ENCODE measurements at places on chromosomes 1 and 21. TPM values are rescaled to one million over a fixed set of nuclear protein-coding genes. Genes with fewer than 3 reads are reported as not detected.

CHAF1B gene
- 3.6 TPM for total RNA-seq

RNF207 gene
- 5.2 TPM for total RNA-seq

PTAFR gene
- under 0.01 TPM for total RNA-seq

MRPL24 gene
- 40.9 TPM for total RNA-seq

LAD1 gene
- not detected for total RNA-seq

NEGR1 gene
- total RNA-seq, result 3.8 TPM

All from epithelial cell of umbilical artery (primary cell).